ENCODE measurements at places on chromosomes 7 and 10.

GRCh38 chr10:3526727-3527501 lies 258.1 kb downstream of the KLF6 start:
- peak; percentile 77 for DNase-seq

- no peak for DNase-seq
Observed at GRCh38 chr7:86282014-86282682, 361.6 kb upstream of the GRM3 start.

DNA sequence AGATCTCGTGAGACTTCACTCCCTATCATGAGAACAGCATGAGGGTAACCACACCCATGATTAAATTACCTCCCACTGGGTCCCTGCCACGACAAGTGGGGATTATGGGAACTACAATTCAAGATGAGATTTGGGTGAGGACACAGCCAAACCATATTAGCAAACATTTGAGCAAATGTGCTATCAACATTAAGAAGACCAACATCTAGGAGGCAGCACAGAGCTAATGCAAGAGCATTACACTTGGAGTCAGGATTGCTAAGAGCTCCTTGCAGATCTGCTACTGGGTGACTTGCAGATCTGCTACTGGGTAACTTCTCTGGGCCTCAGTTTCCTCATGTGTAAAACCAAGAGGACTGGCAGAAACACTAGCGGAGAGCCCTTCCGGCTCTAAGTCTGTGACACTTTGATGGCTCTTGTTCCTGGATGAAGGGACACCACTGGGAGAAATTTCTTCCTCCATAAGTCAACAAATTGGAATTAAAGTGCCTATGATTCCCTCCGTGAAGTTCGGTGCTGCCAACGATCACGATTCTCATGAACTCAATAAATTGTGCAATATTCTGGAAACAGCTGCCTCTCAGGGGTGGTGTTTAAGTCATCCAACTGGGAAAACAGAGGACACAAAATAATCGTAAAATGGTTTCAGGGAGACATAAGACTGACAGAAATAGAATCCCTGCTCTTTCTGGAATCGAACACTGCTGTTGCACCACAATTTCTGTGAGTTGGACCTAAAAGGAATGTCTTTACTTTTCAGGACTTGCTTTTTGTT lies 115.8 kb upstream of the ITGB1 start:
- no peak for DNase-seq

DNA sequence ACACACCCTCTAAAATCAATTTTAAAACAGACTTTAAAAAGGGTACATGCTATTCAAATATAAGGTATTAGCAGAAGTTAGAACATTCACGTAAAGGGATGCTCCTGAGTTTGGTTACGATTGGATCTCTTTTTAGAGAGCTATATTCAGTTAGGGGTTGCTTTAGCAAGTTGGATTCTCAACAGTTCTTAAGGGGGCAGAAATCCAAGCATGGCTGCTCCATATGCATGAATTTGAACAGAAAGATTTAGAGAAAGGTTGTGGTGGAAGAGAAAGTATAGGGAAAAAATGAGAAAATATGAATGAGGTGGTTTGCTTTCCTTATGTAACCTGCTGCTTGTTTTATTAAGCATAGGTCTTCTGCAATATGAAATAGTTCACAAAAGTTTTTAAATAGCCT lies 855.1 kb downstream of the SORCS1 start:
- no peak for DNase-seq

- peak; percentile 62 for DNase-seq
Observed at GRCh38 chr10:100878291-100878910, 34.4 kb upstream of the SLF2 start.

GRCh38 chr10:73837072-73837471 lies 25.7 kb upstream of the NDST2 start:
- DNase-seq, result no peak

GRCh38 chr10:75755528-75755927 lies 324.1 kb downstream of the LRMDA start:
- DNase-seq, result no peak

- DNase-seq, result no peak
Observed at GRCh38 chr7:39105720-39106119, 128.0 kb downstream of the POU6F2 start.

DNA sequence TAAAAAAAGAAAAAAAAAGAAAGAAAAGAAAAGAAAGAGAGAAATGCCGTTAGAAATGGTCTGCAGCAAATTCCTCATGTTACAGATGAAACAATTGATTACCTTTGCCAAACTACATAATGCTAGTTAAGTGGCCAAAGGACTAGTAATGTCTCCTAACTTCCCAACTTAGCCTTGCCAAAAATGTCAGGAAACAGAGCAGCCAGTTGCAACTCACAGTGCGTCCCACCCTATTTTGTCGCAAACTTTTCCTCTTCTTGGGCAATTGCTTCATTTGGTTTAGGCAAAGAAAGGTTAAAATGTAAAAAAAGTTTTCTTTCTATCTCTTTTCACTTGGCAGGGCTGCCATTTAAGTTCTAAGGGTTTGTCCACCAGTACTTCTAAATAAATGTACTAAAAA lies 53.1 kb downstream of the APBB1IP start:
- no peak for DNase-seq

DNA sequence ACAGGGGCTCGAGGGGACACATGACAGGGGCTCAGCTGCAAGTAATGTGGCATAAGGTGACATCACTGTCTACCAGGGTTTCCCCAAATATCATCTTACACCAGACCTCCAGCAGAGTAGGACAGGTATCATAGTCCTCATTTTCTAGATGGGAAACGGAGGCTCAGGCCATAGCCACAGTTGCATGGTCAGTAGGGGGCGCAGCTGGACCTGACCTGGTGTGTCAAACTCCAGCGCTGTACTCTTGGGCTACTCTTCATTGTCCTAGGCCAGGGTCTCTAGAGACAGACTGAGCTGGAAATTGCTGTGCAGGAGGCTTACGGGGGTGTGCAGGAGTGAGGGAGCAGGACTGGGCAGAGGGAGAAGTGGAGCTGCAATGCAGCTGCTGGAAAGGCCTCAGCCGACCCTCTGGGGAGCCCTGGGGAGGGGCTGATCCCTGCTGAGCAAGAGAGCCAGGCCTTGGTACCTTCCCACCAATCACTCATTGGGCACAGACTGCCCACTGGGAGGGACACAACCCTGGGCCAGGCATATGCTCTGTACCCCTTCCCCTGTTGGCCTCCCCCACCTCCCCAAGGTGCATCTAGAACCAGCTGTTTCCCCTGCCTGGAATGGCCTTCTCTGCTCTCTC lies 89.9 kb downstream of the CDH23 start:
- DNase-seq, result no peak

Measured in hindlimb muscle (tissue), 1 donor.